Chondrocyte (in vitro differentiated cells): ENCODE measurements at places on chromosomes 13 and 19. TPM values are rescaled to one million over a fixed set of nuclear protein-coding genes. Genes with fewer than 3 reads are reported as not detected.

GRCh38 chr13:59774491-59774971 lies 389.2 kb downstream of the DIAPH3 start:
- H3K27ac ChIP-seq, result peak overlapping the region; percentile 86
- no peak overlapping the region for H3K4me3 ChIP-seq
- H3K27me3 ChIP-seq, result no peaks in the 10 kb centered on the region
- H3K4me1 ChIP-seq, result peaks cover 34% of the 10 kb centered on the region
- no peak for DNase-seq

- H3K4me3 ChIP-seq, result no peak overlapping the region
- DNase-seq, result no peak
- no peaks in the 10 kb centered on the region for H3K36me3 ChIP-seq
- no peak overlapping the region for H3K27ac ChIP-seq
- H3K4me1 ChIP-seq, result peaks cover 8% of the 10 kb centered on the region
- no peaks in the 10 kb centered on the region for H3K27me3 ChIP-seq
Observed at GRCh38 chr13:104694397-104694796, 1628.2 kb upstream of the SLC10A2 start.

DNA sequence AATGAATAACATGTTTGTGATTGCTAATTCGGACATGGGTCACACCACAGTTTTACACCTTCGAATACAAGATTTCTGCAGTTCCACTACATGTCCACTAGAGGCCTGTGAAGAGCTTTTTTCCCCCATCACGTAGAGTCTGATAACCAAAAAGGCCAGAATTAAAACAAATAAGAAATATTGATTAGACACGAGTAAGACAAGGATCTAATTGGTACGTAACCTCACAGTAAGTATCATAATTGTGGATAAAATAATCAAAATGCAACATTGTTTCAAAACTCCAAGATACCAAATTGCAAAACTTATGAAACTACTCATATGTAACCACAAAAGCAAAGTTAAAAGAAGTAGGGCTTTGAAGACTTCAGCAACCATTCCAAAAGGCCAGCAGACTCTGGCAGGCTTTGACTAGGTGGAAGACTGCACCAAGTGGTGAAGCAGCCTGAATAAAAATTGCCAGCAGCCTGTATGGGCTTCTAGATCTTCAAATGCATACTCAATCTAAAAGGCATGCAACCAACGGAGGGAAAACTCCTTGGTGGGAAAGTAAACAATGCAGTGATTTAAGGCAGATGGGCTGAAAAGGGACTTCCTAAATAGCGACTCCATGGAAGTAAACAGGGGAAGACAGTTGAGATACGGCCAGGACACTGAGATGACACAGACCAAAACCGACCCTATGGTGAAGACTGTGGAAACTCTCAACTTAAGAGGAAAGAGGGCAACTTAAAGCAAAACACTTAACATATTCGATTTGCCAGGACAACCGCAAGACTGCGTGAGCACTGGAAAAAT lies 56.7 kb downstream of the STARD13 start:
- peaks cover 14% of the 10 kb centered on the region for H3K36me3 ChIP-seq
- H3K27me3 ChIP-seq, result no peaks in the 10 kb centered on the region
- peak overlapping the region; percentile 89 for H3K27ac ChIP-seq
- peak overlapping the region; percentile 14 for H3K4me3 ChIP-seq
- peaks cover 63% of the 10 kb centered on the region for H3K4me1 ChIP-seq
- DNase-seq, result no peak

DNA sequence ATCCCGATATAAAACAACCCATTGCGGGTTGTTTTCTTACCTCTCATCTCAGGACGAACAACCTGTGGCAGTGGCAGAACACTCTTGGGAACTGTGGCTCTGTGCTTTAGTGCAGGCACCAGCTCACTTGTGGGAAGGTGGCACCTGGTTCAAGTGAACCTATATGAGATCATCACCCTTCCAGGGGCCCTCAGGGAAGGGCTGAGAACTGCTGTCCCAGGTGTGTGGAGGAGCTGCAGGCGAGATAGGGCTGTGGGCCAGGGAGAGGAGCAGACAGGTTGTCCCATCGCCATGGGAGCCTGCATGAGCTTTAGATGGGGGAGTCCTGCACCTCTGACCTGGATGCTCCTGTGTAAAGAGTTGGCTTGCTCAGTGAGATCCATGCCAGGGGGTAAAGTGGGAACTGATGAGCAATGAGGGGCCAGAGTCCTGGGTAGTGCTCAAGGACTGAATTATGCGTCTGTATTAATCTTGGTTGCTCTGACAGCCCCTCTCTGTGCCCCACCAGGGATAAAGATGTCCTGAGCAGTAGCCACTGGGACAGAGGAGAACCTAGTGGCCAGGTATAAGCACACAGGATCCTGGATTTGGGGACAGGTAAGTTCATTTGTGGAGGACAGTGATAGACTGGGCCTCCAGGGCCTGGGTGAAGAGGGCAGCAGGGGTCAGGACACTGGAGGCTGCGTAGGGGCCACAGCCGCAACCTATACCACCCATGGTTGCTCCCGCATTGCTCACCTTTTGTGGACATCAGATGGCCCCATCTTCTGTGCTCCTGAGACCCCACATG lies 8.7 kb downstream of the CEACAM4 start:
- H3K27ac ChIP-seq, result no peak overlapping the region
- no peaks in the 10 kb centered on the region for H3K36me3 ChIP-seq
- no peaks in the 10 kb centered on the region for H3K4me1 ChIP-seq
- no peak overlapping the region for H3K4me3 ChIP-seq

DNA sequence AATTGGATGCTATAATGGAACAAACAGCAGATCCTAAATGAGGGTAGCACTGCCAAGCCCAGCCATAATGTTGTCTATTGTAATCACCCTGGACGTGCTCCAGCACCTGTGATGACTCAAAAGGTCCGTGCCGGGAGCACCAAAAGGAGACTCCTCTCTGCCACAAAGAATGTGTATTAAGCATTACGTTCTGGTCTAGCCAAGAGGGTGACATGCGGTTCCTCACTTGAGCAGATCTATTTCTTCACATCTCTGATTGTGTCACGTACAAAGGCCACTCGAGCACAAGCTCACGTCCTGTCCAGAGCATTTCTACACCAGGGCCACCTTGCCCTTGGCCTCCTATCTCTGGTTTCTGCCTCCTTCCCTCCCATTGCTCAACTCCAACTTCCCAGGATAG lies 219.9 kb upstream of the IRS2 start:
- H3K27ac ChIP-seq, result no peak overlapping the region
- no peaks in the 10 kb centered on the region for H3K27me3 ChIP-seq
- no peak overlapping the region for H3K4me3 ChIP-seq
- no peaks in the 10 kb centered on the region for H3K36me3 ChIP-seq
- DNase-seq, result no peak

ZNF211 gene
- 11.0 to 13.1 TPM (median 12.6 TPM) in 3 replicates for total RNA-seq

DNA sequence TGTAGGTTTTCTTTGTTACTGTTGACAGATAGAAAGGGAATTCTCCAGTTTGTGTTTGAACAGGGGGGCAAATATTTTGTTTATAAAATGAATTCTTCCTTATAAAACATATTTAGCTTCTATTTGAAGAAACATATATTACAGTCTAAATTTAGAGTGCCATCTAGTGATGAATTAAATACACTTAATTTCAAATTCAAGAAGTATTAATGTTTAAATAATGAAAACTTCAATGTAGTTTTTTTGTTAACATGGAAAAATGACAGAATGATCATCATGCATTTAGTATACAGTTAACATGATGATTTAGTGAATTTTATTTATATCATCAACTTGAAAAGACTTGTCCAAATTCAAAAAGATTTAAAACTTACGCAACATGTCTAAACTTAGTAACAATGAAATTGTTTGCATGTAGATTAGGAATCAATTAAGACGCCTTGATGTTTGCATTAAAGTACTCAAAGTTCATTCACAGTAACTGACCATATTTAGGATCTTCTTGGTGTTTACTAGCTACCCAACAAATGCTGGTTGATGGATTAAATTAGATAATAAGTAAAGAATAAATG lies 765.9 kb upstream of the SLITRK1 start:
- H3K27ac ChIP-seq, result no peak overlapping the region
- no peak overlapping the region for H3K4me3 ChIP-seq
- H3K4me1 ChIP-seq, result peaks cover 47% of the 10 kb centered on the region

MUC16 gene
- total RNA-seq, result not detected in 3 replicates

DNA sequence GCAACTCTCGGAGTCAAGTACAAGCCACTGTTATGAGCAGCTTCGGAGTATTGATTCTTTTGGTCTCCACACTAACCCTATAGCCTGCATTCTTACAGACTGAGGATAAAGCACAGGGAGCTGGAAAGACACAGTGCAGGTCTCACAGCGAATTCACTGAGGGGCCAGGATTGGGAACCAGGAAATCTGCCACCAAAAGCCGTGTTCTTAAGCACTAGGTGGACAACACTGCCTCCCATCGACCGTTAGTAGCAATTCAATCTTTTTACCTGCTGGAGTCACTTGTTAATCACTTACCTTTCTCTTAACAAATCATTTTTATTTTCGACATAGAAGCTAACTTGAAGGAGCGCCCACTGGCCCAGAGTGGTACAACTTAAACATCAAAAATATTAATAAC lies 6.3 kb downstream of the PMIS2 start:
- H3K36me3 ChIP-seq, result no peaks in the 10 kb centered on the region
- peaks cover 6% of the 10 kb centered on the region for H3K27me3 ChIP-seq
- no peak for DNase-seq
- H3K27ac ChIP-seq, result no peak overlapping the region

DNA sequence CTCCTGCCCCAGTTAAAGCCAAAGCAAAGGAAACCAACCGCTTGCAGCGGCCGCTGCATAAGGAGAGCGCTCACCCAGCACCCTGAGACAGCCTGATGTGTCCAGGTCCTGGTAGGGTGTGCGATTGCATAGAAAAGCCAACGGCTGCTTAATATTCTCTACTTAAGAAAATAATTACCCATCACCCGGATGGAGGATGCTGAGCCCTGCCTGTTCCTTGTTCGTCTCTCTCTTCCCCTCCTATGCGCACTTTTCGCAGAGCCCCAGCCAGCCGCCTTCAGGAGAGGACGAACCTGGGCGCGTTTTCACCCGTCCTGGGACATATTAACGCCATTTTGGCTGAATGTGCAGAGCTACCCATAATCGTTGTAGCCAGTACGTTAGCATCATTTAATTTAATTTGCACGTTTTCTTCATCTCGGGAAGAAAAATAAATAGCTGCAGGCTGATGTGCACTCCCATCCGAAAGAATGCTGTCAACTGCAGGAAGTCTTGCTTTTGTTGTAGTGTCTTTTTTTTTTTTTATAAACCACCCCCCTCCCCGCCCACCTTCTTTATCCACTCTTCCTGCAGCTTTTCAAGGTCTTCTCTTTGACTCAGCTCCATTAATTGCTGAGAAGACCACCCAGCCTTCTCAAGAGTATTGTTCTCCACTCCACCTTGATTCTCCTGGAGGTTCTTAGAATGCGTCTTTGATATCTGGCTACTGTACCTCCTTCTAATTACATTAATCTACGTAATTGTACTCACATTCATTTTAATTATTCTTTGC lies 214.5 kb downstream of the TEX29 start:
- H3K27ac ChIP-seq, result no peak overlapping the region
- peak; percentile 47 for DNase-seq
- H3K27me3 ChIP-seq, result peaks cover 69% of the 10 kb centered on the region
- no peaks in the 10 kb centered on the region for H3K4me1 ChIP-seq

DNA sequence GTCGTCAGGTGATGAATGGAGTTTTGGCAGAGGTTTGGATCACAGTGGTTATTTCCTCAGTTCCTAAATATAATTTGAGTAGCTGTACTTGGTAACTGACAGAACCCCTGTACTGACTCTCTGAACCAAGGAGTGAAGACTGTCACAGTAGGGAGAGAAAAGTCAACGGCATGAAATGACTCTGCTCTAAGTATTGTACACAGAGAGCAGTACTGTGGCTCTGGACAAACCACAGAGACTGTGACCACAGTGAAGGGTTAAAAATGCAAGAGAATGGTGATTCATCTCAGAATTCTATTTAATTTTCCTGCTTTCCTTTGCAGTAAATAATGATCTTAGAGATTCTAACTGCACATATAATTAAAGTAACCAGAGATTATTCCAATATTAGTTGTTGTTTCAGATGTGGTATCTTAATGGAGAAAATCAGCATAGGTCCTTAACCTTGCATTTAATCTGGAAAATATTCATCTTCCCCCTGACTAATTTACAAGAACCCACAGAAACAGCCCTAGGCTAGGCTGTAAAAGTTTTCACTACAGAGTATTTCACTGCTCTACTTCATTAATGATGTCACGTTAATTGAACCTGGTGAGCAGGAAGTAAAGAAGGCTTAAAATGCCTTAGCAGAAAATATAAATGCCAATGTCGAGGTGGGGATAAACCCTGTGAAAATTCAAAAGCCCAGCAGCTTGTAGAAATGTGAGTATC lies 221.9 kb downstream of the LIG4 start:
- no peaks in the 10 kb centered on the region for H3K36me3 ChIP-seq
- no peaks in the 10 kb centered on the region for H3K4me1 ChIP-seq
- H3K4me3 ChIP-seq, result no peak overlapping the region
- no peak overlapping the region for H3K27ac ChIP-seq
- no peaks in the 10 kb centered on the region for H3K27me3 ChIP-seq
- DNase-seq, result no peak

GRCh38 chr19:54429545-54430227 lies 14.4 kb downstream of the TTYH1 start:
- no peaks in the 10 kb centered on the region for H3K36me3 ChIP-seq
- H3K27me3 ChIP-seq, result peaks cover 8% of the 10 kb centered on the region
- no peak overlapping the region for H3K27ac ChIP-seq
- DNase-seq, result no peak
- H3K4me3 ChIP-seq, result no peak overlapping the region
